D341Med (cell line): ENCODE measurements at places on chromosomes 2 and 18.

- DNase-seq, result no peak
These were observed 139.1 kb downstream of the NXPH2 start for GRCh38 chr2:138640921-138641676.

- no peak for DNase-seq
These were observed 437.2 kb upstream of the LYPD1 start for GRCh38 chr2:133107058-133107815.

GRCh38 chr18:55763298-55763697 is 175.3 kb upstream of the TCF4 start:
- no peak for DNase-seq

DNA sequence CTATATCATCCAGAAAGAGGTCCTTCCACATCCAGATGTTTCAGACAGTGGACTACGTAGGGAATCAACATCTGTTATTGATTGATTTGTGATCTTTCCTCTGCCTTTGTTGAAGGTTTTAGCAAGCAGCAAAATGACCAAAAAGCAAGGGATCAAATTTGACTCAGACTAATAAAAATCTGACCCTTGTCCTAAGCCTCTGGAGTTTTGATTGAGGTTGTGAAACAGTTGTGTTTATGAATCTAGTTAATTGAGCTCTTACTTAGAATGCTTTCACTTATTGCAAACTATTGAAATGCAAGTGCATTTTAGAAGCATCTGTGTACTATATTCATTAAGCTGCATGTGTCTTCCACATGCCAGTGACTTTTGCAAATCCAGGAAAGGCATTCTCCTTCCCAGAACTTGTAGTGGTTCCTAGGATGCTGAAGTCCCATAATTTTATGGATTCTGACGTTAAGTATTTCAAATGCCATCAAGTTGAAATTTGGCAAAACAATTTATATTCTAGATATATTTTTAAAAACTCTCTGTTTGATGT is 116.0 kb downstream of the MTX2 start:
- no peak for DNase-seq

GRCh38 chr18:33744032-33744697 is 166.1 kb downstream of the ASXL3 start:
- DNase-seq, result no peak

GRCh38 chr2:121856360-121856759 is 100.9 kb downstream of the TSN start:
- no peak for DNase-seq
